ENCODE measurements at places on chromosomes 3 and 15. TPM values are rescaled to one million over a fixed set of nuclear protein-coding genes. Genes with fewer than 3 reads are reported as not detected.

GAP43 gene
- 0.79 TPM for total RNA-seq

RPL32 gene
- 955 TPM for total RNA-seq

CPLX3 gene
- not detected for total RNA-seq

SPINK8 gene
- not detected for total RNA-seq

ASB14 gene
- total RNA-seq, result not detected

PRR23A gene
- total RNA-seq, result not detected

BFSP2 gene
- not detected for total RNA-seq

LRRIQ4 gene
- not detected for total RNA-seq

GOLGA8S gene
- total RNA-seq, result 0.37 TPM

MST1 gene
- 36.5 TPM for total RNA-seq

NPAP1 gene
- 0.81 TPM for total RNA-seq

EOMES gene
- 0.31 TPM for total RNA-seq

CLDN18 gene
- total RNA-seq, result not detected

ERC2 gene
- 2.8 TPM for total RNA-seq

NDUFAF3 gene
- total RNA-seq, result 28.3 TPM

RBPMS2 gene
- total RNA-seq, result 1.9 TPM

CADPS gene
- 27.7 TPM for total RNA-seq

GABRG3 gene
- not detected for total RNA-seq

CHRNA3 gene
- total RNA-seq, result 0.17 TPM

RETNLB gene
- not detected for total RNA-seq

SCN10A gene
- not detected for total RNA-seq

ZPLD1 gene
- total RNA-seq, result not detected

NOX5 gene
- total RNA-seq, result 0.14 TPM

CDHR4 gene
- not detected for total RNA-seq

MRAS gene
- 7.3 TPM for total RNA-seq

TUBGCP4 gene
- 7.0 TPM for total RNA-seq

P2RY1 gene
- total RNA-seq, result 1.8 TPM

FGF12 gene
- 5.1 TPM for total RNA-seq

CPN2 gene
- not detected for total RNA-seq

PLEKHO2 gene
- total RNA-seq, result 8.5 TPM

CHST2 gene
- total RNA-seq, result 2.2 TPM

TM4SF18 gene
- 10.6 TPM for total RNA-seq

TRH gene
- total RNA-seq, result not detected

CFAP44 gene
- 6.0 TPM for total RNA-seq

GPR149 gene
- total RNA-seq, result not detected

SLC22A14 gene
- total RNA-seq, result 0.12 TPM

FSIP1 gene
- 0.34 TPM for total RNA-seq

CEP97 gene
- 1.4 TPM for total RNA-seq

CHST13 gene
- 0.18 TPM for total RNA-seq

PROS1 gene
- total RNA-seq, result 2.8 TPM

ATP2C1 gene
- total RNA-seq, result 25.1 TPM

SYNM gene
- 4.5 TPM for total RNA-seq

A4GNT gene
- total RNA-seq, result 1.1 TPM

PLA2G4D gene
- not detected for total RNA-seq

IMPG2 gene
- total RNA-seq, result 0.09 TPM

PYGO1 gene
- 2.3 TPM for total RNA-seq

ZSCAN2 gene
- 11.3 TPM for total RNA-seq

IQCH gene
- total RNA-seq, result 1.1 TPM

NMNAT3 gene
- 4.8 TPM for total RNA-seq

THAP10 gene
- total RNA-seq, result 0.69 TPM

NLGN1 gene
- total RNA-seq, result 1.2 TPM

DOCK3 gene
- 0.09 TPM for total RNA-seq

BNIP2 gene
- total RNA-seq, result 15.7 TPM

CCK gene
- total RNA-seq, result not detected

SERINC4 gene
- not detected for total RNA-seq

RASL12 gene
- 1.6 TPM for total RNA-seq

NAALADL2 gene
- 7.0 TPM for total RNA-seq
